ENCODE measurements at places on chromosomes 13 and 19.

DNA sequence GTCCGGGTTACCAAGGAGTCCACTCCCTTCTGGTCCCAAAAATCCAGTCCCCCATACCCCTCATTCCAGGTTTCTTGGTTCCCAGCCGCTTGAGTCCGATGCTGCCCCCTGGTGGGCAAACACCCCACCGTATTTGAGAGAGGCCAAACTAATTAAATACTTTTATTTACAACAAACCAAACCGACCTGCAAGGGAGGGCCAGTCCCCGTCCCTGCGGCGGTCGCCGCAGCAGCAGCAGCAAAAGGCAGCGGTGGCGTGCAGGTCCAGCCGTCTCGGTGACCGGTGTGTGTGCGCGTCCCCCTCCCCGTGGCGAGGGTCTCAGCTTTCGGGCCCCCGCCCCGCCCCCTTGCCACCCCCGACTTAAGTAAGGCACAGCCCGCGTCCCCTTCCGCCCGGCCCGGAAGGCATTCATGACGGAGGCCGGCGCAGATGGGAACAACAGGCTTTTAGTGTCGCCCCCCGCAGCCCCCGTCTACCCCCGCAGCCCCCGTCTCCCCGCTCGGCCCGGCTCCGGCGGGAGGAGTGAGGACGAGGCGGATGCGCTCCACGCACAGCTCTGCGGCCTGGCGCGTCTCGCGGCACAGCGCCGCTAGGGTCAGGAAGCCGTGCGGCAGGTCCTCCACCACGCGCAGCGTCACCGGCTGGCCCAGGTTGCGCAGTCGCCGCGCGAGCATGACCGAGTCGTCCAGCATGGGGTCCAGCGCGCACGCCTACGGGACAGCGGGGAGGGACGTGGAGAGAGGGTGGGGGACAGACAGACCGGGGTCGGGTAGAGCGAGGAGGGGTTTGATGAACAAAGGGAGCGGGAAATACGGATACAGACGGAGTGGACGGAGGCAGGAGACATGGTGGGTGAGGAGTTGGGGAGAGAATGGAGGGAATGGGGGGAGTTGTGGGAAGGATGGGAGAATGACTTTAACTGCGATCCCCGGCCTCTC, 11.5 kb upstream of the CNFN start:
- peak; percentile 76 for DNase-seq

DNA sequence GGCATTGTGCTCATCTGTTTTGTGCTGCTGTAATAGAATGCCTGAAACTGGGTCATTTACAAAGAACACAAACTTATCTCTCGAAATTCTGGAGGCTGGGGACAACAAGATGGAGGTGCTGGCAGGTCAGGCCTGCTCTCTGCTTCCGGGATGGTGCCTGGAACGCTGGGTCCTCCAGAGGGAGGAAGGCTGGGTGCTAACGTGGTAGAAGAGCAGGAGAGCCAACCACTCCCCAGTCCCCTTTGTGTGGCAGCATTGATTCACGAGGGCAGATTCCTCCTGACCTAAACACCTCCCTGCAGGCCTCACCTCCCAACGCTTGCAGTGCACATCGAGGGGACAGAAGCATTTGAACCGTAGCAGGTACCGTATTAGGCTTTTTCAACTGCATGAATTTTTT, 34.1 kb upstream of the TFDP1 start:
- DNase-seq = no peak

GRCh38 chr13:44320611-44321010, 53.0 kb upstream of the SERP2 start:
- no peak for DNase-seq

DNA sequence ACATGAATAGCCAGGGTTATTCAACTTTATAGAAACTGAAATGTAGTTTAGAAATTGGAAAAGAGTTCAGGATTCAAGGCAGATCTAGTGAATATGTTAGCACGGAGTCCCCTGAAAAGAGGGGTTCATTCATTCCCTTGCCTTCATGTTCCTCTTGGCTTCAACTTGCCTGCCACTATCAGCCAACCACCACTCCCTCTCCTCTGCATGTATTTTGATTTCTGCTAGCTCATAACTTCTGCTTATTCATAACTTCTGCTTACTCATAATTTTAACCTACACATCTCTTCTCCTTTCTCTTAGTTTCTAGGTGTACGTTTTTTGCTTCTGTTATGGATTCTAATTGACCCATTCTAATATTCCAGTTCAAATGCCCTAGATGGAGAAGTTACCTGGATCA, 5.5 kb upstream of the SERTM1 start:
- no peak for DNase-seq

DNA sequence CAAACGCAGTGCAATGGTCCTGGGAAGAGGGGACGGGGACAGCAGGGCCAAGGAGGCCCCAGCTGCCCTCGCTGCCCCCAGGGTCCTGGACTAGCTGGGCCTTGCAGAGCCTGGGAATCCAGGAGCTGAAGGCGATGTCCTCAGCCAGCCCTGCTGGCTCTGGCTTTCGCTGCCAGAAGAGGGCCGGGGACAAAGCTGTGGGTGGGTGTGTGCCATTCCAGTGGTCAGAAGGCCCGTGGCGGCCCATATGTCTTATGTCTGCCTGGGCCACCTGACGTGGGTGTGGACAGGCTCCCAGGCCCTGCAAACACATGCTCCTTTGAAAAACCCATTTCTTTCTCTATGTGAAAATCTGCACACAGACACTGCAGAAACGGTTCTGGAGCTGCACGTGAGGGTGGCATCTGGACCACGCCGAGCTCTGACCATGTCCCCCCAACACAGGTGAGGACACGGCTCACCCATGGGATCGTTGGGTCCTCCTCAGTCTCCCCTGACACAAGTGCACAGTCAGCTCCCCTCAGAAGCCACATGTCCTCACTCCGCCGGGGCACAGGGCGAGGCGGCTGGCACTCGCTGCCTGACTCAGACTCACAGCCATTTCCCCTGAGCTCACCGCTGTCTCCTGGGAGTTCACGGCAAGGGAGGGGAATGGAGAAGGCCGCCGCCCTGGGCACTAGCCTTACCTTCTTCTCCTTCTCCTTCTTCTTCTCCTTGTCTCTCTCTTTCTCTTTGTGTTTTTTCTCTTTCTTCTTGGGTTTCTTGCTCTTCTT, 16.9 kb downstream of the IZUMO4 start:
- DNase-seq = no peak

DNA sequence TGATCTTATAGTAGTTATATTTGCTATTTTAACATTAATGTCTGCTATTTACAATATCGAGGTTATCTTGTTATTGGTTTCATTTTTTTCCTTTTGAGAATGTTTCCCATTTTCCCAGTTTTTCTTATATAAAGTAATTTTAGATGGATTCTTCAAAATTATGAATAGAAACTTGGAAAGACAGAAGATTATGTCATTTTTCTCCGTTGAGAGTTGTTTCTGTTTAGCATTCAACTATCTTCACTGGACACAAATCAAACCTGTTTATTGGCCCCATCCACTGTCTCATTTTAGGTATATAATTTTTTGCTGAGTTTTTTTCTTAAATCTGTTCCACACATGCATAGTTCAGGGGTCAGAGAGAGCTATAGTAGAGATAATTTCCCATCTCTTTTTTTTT, 1430.9 kb upstream of the MIR17HG start:
- DNase-seq = no peak

Data from activated T-cell treated with anti-CD3 and anti-CD28 coated beads for 1 hour (primary cell).